ENCODE measurements at places on chromosomes 16 and 17. TPM values are rescaled to one million over a fixed set of nuclear protein-coding genes. Genes with fewer than 3 reads are reported as not detected.

DNA sequence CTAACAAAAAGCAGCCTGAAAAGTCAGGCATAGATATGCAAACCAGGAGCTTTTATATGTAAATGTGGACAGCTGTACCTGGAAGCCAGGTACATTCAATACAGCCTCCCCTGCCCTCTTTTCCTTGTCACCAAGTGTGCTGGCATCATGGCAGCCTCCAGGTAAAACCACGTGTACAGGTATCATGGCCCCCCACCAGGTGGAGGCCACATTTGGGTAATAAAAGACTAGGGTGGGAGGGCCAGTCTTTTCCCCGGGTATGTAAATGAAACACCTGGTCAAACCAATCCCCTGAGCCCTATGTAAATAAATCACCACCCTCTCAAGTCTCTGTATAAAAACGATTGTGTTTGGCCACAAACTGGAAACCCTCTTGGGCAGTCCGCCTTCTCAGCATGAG is 226.4 kb upstream of the GOT2 start:
- no peaks in the 10 kb centered on the region for H3K36me3 ChIP-seq
- H3K27me3 ChIP-seq, result no peaks in the 10 kb centered on the region
- DNase-seq, result no peak
- no peak overlapping the region for H3K27ac ChIP-seq

DNA sequence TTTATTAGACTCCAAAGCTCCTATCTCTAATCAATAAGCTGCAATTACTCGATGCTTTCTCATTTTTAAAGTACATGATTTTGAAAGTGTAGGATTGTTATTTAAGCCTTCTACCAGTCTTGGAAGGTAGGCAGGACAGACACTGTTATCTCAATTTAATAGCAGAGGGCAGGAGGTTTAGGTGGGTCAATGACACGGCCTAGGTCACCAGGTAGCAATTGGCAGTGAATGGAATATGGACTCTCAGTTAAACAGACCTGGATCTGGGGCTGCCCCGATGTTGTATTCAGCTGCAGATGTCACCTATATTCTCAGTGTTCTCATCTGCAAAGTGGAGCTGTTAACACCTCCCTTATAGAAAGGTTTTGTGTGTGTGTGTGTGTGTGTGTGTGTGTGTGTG is 124.4 kb upstream of the ANKFN1 start:
- no peak for DNase-seq
- no peaks in the 10 kb centered on the region for H3K4me1 ChIP-seq
- no peak overlapping the region for H3K27ac ChIP-seq

DNA sequence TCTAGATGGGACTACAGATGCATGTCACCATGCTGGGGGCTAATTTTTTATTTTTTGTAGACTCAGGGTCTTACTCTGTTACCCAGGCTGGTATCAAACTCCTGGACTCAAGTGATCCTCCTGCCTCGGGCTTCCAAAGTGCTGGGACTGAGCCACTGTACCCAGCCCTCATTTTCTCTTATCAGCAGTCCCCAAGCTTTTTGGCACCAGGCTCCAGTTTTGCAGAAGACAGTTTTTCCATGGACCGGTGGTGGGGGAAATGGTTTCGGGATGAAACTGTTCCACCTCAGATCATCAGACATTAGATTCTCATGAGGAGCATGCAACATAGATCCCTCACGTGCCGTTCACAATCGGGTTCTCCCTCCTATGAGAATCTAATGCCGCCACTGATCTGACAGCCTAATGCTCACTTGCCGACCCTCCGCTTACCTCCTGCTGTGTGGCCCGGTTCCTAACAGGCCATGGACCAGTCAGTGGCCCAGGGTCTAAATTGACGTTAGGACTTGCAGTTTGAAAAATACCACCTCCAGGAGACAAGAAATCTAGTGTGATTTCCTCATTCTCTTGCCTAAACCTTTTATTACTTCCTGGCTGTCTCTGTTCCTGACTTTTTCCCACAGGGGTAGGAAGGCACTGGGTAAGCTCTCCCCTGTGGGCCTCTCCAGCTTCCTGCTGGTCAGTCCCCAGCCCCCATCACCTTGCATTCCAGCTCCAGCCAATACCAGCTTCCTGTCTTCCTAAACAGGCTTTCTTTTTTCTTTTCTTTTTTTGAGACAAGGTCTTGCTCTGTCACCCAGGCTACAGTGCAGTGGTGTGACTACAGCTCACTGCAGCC is 9.3 kb upstream of the CNP start:
- H3K27me3 ChIP-seq, result no peaks in the 10 kb centered on the region
- no peaks in the 10 kb centered on the region for H3K36me3 ChIP-seq
- no peaks in the 10 kb centered on the region for H3K4me1 ChIP-seq
- no peak overlapping the region for H3K4me3 ChIP-seq
- H3K27ac ChIP-seq, result no peak overlapping the region
- no peak for DNase-seq

DNA sequence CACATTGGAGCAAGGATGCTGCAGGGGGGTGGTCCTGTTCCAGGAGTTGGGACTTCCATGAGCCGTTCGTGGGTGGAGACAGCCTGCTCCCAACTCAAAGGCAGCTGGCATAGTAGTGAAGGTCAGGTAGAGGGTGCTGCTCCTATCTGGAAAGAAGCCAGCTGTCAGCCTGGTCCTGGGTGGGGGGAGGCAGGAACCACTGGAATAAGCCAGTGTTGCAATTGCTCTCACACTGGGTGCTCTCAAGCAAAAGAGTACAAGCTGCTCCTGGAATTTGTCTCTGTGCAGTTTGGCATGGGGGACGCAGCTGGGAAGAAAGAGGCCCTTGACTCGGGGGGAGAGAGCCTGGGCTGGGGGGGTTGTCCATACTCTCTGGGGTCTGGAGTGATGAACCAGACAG is 8.7 kb downstream of the CACNG5 start:
- H3K27ac ChIP-seq, result no peak overlapping the region
- DNase-seq, result no peak
- no peaks in the 10 kb centered on the region for H3K36me3 ChIP-seq
- no peaks in the 10 kb centered on the region for H3K4me1 ChIP-seq
- H3K27me3 ChIP-seq, result no peaks in the 10 kb centered on the region

Gene SCN4A
- total RNA-seq, result 1.3 TPM

DNA sequence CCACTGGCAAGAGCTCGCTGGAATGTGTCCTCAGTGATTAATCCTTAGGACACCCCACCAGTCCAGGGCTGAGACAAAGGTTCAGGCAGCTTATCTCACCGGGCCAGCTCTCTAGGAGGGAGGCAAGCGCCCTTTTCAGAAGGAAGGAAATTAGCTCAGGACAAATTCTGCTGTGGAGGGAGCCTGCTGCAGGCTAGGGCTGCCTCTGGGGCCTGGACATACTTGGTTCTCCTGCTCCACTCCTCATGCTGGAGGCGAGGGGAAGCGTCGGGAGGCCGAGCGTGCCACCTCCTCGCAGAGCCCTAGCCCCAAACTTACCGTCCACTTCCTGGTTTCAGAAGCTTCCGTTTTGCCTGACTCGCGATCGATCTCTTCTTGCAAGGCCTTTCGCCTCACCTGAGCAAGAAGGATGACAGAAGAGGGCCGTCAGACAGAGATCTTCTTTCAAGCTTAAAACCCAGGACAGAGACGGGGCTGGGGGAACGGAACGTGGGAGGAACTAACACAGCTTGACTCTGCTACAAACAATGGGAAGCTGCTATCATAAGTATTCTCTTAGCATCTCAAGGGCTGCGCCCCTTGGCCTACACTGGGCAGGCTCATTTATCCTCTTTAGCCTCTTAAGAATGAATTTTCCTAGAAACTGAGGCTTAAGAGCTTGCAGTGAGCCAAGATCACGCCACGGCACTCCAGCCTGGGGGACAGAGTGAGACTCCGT is 7.7 kb downstream of the KNOP1 start:
- H3K4me3 ChIP-seq, result no peak overlapping the region
- H3K36me3 ChIP-seq, result peaks cover 17% of the 10 kb centered on the region
- no peaks in the 10 kb centered on the region for H3K4me1 ChIP-seq
- no peak for DNase-seq
- H3K27ac ChIP-seq, result no peak overlapping the region

DNA sequence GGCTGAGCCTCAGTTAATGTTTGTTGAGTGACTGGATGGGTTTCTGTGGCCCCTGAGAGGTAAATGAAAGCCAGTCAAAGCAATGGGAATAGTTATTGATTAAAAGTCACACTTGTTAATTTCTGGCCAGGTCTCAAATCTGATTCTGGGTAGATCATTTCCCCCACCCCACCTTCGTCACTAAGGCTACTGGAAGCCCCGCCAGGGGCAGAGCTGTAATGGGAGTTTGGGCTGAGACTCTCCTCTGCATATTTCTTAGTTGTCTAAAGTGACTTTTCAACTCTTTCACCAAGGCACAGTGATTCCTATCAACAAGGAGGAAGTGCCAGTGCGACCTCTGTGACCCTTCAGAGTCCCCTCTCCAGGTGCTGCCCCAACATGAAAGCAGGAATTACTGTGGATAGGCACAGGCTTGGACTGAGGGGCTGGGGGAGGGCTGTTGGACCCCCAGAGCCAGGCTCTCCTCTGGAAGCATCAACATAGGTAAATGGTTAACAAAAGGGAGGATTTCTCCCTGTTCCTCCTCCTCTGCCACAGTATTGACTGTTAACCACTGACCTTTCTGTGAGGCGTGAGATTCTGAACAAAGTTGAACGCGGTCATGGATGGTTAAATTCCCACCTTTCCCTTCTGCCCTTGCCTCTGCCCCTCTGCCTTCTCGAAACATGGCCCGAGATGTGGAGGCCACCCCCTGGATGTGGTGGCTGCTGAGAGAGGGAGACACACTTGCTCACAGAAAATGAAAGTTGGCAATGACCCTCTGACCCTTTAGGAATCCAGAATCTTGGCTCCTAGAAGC is 20.8 kb upstream of the TBX2 start:
- H3K4me1 ChIP-seq, result no peaks in the 10 kb centered on the region
- H3K36me3 ChIP-seq, result no peaks in the 10 kb centered on the region
- no peaks in the 10 kb centered on the region for H3K27me3 ChIP-seq
- no peak for DNase-seq

Gene ZNF232
- total RNA-seq, result 2.3 TPM

- H3K4me1 ChIP-seq, result peaks cover 2% of the 10 kb centered on the region
- H3K4me3 ChIP-seq, result no peak overlapping the region
- DNase-seq, result no peak
- H3K27ac ChIP-seq, result no peak overlapping the region
- H3K36me3 ChIP-seq, result peaks cover 32% of the 10 kb centered on the region
Measured at GRCh38 chr17:41915566-41915965, 3.2 kb downstream of the ACLY start.

DNA sequence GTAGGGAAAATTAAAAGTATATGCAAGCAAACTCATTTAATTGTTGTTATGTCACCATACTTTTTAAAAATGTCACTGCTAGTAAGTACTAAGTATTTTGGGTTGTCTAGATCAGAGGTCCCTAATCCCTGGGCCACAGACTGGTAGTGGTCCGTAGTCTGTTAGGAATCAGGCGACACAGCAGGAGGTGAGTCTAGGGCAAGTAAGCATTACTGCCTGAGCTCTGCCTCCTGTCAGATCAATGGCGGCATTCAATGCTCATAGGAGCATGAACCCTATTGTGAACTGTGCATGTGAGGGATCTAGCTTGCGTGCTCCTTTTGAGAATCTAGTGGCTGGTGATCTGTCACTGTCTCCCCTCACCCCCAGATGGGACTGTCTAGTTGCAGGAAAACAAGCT is 21.6 kb downstream of the STXBP4 start:
- H3K36me3 ChIP-seq, result no peaks in the 10 kb centered on the region
- H3K4me1 ChIP-seq, result no peaks in the 10 kb centered on the region
- no peak overlapping the region for H3K4me3 ChIP-seq
- no peaks in the 10 kb centered on the region for H3K27me3 ChIP-seq
- DNase-seq, result no peak

Gene NXPH3
- total RNA-seq, result 30.3 TPM

GRCh38 chr17:74295625-74296547 is 21.9 kb downstream of the DNAI2 start:
- no peak overlapping the region for H3K27ac ChIP-seq
- no peak overlapping the region for H3K4me3 ChIP-seq
- H3K27me3 ChIP-seq, result no peaks in the 10 kb centered on the region
- no peak for DNase-seq

Gene SMIM5
- not detected for total RNA-seq

Gene BIRC5
- total RNA-seq, result 0.11 TPM

DNA sequence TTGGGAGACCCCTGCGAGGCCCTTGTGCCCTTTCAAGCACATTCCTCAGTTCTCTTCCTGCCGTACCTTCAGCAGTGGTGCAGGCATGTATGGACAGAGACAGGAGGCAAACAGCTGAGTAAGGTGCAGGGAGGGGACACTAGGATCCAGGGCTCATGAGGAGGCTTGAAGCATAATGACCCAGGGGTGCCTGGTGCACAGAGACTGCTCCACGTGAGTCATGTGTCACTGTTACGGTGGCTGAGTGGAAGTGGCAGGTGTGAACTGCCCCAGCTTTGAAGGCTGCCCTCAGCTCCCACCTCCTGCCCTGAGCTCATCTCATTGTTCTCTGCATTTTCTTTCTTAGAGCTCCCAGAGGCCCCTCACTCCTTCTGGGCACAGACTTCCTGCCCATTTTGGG is 124.8 kb downstream of the NTN1 start:
- DNase-seq, result no peak
- H3K36me3 ChIP-seq, result no peaks in the 10 kb centered on the region
- no peak overlapping the region for H3K4me3 ChIP-seq
- no peaks in the 10 kb centered on the region for H3K27me3 ChIP-seq
- H3K27ac ChIP-seq, result no peak overlapping the region
- peaks cover 27% of the 10 kb centered on the region for H3K4me1 ChIP-seq

- no peak overlapping the region for H3K27ac ChIP-seq
- no peak overlapping the region for H3K4me3 ChIP-seq
- H3K27me3 ChIP-seq, result no peaks in the 10 kb centered on the region
Measured at GRCh38 chr17:48378708-48379392, 51.2 kb downstream of the SKAP1 start.

Gene TP53TG3C
- total RNA-seq, result not detected

GRCh38 chr17:74623693-74624093 is at the start of gene CD300E:
CD300E (minus strand) TSS chr17:74623738; CDS start chr17:74623621, 117 bp downstream.
- H3K27me3 ChIP-seq, result no peaks in the 10 kb centered on the region
- H3K4me3 ChIP-seq, result no peak within 1 kb of the TSS
- no peak within 1 kb of the TSS for H3K27ac ChIP-seq
- no peaks in the 10 kb centered on the region for H3K36me3 ChIP-seq
- H3K4me1 ChIP-seq, result no peaks in the 10 kb centered on the region
